Stomach (tissue), 19 donors: ENCODE measurements at places on chromosomes 7 and 10. TPM values are rescaled to one million over a fixed set of nuclear protein-coding genes. Genes with fewer than 3 reads are reported as not detected.
A peak's percentile ranks its signal among the peaks of the same experiment; 100 is the strongest.

The GPC2 gene
- total RNA-seq, result not detected

DNA sequence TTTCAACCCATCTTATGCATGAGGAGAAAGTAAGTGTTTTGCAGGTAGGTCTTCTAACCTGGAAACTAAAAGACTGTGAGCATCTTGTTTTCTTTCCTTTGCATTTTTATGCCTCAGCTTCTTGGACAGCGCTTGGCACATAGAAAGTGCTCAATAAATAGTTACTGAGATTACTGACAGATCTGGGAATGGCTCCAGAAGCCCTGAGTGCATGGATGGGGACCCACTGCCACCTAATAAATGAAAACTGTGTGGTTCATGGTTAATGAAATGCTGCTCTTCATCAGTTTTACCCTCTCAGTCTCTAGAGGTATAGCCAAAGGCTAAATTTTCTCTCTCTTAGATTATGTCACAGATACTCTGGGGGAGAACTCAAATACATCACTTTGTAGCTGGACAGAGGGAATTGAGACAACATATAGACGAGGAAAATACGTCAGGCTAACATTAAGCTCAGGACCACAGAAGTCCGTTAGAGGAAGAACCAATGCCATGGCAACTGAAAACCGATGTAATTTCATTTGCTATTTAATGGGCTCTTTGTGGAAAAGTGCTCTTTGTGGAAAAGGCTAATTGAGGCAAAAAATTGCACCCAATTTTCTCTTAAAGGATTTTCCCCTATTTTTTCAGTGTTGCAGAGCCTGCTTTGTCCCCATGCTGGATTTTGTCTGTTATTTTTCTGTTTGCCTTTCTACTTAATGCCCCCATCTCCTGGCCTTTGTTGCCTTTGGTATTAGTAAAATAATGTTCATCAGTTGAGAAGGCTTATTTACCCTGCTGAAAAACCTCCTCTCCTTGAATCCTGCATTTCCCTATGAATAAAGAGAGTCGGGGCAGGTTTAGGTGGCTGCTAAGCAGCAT lies 17.8 kb downstream of the ASB4 start:
- H3K4me3 ChIP-seq, result no peak overlapping the region
- H3K27ac ChIP-seq, result no peak overlapping the region
- no peaks in the 10 kb centered on the region for H3K4me1 ChIP-seq
- no peaks in the 10 kb centered on the region for H3K36me3 ChIP-seq
- H3K27me3 ChIP-seq, result no peaks in the 10 kb centered on the region

GRCh38 chr7:20075992-20076820 lies 141.0 kb downstream of the MACC1 start:
- no peaks in the 10 kb centered on the region for H3K27me3 ChIP-seq
- no peaks in the 10 kb centered on the region for H3K4me1 ChIP-seq
- H3K36me3 ChIP-seq, result no peaks in the 10 kb centered on the region
- DNase-seq, result peak; percentile 71

DNA sequence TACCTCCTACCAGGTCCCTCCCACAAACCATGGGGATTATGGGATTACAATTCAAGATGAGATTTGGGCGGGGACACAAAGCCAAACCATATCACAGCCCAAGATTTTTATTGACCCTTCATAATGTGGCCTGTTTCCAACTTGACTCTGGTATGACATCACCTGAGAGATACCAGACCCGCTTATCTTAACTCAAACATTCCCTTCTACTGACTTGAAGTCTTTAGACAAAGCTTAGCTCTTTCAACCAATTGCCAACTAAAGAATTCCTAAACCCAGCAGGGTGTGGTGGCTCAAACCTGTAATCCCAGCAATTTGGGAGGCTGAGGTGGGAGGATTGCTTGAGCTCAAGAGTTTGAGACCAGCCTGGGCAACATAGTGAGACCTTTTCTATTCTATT lies 67.9 kb downstream of the CLRN3 start:
- H3K36me3 ChIP-seq, result no peaks in the 10 kb centered on the region
- no peaks in the 10 kb centered on the region for H3K4me1 ChIP-seq
- DNase-seq, result no peak
- H3K27me3 ChIP-seq, result no peaks in the 10 kb centered on the region

The DNAAF5 gene
- 33.3 TPM for total RNA-seq

The SGMS1 gene
- total RNA-seq, result 74.5 TPM

- no peak for DNase-seq
- H3K4me3 ChIP-seq, result no peak overlapping the region
- H3K27me3 ChIP-seq, result no peaks in the 10 kb centered on the region
- H3K36me3 ChIP-seq, result no peaks in the 10 kb centered on the region
- H3K27ac ChIP-seq, result no peak overlapping the region
These were observed 31.2 kb downstream of the ABLIM1 start for GRCh38 chr10:114626841-114627240.

DNA sequence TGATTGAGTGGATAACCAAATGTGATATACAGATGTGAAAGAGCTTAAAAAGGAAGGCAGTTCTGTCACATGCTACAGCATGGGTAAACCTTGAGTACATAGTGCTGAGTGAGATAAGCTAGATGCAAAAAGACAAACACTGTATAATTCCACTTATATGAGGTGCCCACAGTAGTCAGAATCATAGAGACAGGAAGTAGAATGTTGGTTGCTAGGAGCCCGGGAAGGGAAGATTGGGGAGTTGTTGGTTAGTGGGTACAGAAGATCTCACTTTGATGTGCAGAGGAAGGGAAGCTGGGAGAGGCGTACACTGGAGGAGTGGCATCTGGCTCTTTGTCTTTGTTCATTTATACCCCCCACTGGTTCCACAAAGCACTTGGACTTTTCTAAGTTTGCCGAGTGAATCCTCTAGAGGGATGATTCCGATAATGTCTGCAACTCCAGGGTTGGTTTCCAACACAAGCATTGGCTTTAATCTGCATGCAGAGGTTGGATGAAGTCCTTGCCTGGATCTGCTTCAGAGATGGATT lies 39.5 kb downstream of the TSPAN14 start:
- no peak overlapping the region for H3K4me3 ChIP-seq
- no peaks in the 10 kb centered on the region for H3K27me3 ChIP-seq
- H3K36me3 ChIP-seq, result peaks cover 34% of the 10 kb centered on the region
- peaks cover 67% of the 10 kb centered on the region for H3K4me1 ChIP-seq

DNA sequence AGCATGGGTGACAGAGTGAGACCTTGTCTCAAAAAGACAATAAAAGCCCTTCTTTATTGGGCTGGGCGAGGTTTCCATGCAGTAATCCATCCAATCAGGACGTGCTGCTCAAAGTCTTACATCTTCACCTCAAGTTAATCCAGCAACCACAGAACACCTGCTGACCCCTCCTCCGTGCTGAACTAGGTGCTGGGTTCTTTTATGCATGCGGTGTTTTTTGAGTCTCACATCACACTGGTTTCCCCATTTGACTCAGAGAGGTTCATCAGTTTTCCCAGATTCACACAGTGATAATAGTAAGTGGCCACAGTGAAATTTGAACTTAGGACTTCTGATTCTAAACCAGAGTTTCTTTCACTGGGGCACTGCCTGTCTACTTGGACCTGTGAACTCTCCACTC lies 58.3 kb upstream of the GTF2I start:
- H3K36me3 ChIP-seq, result peaks cover 74% of the 10 kb centered on the region
- DNase-seq, result no peak
- no peak overlapping the region for H3K27ac ChIP-seq
- H3K4me3 ChIP-seq, result no peak overlapping the region
- H3K27me3 ChIP-seq, result no peaks in the 10 kb centered on the region
- peaks cover 3% of the 10 kb centered on the region for H3K4me1 ChIP-seq

The PRPS1L1 gene
- total RNA-seq, result not detected

The MMD2 gene
- total RNA-seq, result not detected

DNA sequence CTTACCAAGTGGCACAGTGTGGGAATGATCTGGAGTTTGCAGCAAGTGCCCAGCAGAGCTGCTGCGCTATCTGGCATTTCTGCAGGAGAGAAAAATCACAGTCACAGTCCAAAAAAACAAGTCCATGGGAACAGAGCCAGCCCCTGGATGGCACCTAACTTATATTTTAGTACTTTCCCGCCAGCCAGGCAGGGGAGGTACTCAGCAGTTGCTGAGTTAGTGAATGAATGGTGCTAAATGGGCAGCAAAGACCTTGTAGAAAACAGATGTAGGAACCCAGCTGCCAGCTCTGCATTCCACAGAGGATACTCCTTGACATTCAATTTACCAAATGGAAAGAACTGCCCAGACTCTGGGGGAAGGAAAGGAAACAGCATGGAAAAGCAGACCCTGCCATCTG lies 54.5 kb downstream of the GSDME start:
- no peak overlapping the region for H3K27ac ChIP-seq
- DNase-seq, result no peak
- no peaks in the 10 kb centered on the region for H3K4me1 ChIP-seq
- H3K36me3 ChIP-seq, result no peaks in the 10 kb centered on the region
- no peak overlapping the region for H3K4me3 ChIP-seq
- no peaks in the 10 kb centered on the region for H3K27me3 ChIP-seq

The EBLN1 gene
- not detected for total RNA-seq

The ZPBP gene
- total RNA-seq, result not detected

The SEC61A2 gene
- total RNA-seq, result 14.7 TPM

The TET1 gene
- total RNA-seq, result 1.2 TPM

DNA sequence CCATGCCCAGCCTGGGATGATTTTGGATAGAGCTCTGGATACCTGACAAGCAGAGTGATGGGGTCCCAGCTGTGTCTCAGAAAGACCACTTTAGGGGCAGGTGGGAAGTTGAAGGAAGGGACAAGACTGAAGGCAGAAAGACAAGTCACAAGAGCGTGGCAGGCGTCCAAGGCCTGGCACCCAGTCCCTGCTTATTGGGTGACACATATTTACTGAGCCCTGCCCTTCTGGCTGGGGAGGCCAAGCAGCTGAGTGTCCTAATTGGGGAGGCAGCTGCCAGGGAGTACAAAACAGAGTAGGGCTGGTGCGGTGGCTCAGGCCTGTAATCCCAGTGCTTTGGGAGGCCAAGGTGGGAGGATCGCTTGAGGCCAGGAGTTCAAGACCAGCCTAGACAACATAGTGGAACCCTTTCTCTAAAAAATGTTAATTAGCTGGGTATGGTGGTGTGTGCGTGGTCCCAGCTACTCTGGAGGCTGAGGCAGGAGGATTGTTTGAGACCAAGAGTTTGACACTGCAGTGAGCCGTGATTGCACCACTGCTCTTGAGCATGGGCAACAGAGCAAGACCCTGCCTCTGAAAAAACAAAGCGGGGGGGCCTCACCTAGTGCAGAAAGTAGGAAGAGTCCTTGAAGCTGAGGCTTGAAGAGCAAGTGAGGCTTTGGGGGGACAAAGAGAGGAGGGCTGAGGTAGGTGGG lies 53.0 kb upstream of the GTF2I start:
- DNase-seq, result no peak
- H3K4me1 ChIP-seq, result peaks cover 22% of the 10 kb centered on the region
- peak overlapping the region; percentile 83 for H3K27ac ChIP-seq
- no peak overlapping the region for H3K4me3 ChIP-seq
- H3K36me3 ChIP-seq, result peaks cover 22% of the 10 kb centered on the region
- no peaks in the 10 kb centered on the region for H3K27me3 ChIP-seq

DNA sequence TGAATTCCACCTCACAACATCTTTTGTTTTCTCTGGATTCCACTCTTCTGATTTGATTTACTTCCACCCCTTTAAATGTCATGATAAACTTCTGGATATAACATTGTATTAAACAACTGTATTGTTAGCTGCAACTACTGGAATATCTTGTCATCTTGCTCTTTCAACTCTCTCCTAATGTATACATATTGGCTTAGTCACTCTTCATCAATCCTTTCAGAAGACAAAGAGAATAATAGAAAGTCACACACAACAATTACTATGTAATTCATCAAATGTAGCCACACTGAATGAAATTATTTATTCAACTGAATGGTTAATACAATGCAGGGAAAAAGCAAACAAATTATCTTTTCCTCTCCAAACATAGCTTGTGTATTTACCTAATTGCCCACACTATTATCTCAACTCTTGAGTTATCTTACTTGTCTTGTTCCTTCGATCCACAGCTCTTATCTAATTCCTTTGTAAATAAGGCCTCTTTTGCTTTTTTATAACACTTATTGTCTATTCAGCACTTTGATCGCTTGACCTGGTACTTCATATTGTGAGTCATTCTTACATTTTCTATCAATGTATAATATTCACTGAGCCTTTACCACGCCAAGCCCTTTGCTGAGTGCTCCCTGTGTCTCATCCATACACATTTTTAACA lies 16.7 kb downstream of the SEMA3A start:
- no peaks in the 10 kb centered on the region for H3K36me3 ChIP-seq

The CDC14C gene
- not detected for total RNA-seq

DNA sequence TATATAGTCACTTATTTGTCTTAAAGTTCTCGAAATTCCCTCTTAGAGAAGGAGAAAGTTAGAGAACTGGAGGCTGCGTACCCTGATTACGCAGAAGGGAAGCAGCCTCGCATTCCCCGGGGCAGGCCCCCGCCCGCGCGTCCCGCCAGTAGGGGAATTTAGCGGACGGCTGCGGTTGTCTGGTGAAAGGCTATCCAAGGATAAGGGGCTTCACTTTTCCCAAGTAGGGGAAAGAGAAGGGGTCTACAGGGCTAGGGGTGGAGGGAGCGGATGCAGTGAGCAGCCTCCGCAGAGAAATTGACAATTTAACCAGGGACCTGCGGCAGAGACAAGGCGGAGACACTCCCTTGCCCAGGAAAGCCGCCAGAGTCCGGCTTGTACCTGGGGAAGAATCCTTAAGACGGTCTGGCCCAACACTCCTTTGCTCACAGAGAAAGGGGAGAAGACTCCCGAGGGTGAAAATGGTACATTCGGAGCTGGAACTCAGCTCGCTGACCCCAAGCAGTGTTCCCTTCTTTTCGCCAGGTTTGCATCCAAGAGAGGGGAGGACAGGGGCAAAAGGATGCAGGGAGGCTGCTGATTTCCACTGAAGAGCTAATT lies 994 bp upstream of the MAGI2 start:
- peak; percentile 65 for DNase-seq
- peak overlapping the region; percentile 91 for H3K27ac ChIP-seq
- H3K4me1 ChIP-seq, result peaks cover 23% of the 10 kb centered on the region

DNA sequence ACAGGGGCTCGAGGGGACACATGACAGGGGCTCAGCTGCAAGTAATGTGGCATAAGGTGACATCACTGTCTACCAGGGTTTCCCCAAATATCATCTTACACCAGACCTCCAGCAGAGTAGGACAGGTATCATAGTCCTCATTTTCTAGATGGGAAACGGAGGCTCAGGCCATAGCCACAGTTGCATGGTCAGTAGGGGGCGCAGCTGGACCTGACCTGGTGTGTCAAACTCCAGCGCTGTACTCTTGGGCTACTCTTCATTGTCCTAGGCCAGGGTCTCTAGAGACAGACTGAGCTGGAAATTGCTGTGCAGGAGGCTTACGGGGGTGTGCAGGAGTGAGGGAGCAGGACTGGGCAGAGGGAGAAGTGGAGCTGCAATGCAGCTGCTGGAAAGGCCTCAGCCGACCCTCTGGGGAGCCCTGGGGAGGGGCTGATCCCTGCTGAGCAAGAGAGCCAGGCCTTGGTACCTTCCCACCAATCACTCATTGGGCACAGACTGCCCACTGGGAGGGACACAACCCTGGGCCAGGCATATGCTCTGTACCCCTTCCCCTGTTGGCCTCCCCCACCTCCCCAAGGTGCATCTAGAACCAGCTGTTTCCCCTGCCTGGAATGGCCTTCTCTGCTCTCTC lies 89.9 kb downstream of the CDH23 start:
- no peak overlapping the region for H3K4me3 ChIP-seq
- DNase-seq, result peak; percentile 73
- no peak overlapping the region for H3K27ac ChIP-seq
- no peaks in the 10 kb centered on the region for H3K27me3 ChIP-seq
- no peaks in the 10 kb centered on the region for H3K4me1 ChIP-seq
